ENCODE measurements at places on chromosomes 2 and 18.

DNA sequence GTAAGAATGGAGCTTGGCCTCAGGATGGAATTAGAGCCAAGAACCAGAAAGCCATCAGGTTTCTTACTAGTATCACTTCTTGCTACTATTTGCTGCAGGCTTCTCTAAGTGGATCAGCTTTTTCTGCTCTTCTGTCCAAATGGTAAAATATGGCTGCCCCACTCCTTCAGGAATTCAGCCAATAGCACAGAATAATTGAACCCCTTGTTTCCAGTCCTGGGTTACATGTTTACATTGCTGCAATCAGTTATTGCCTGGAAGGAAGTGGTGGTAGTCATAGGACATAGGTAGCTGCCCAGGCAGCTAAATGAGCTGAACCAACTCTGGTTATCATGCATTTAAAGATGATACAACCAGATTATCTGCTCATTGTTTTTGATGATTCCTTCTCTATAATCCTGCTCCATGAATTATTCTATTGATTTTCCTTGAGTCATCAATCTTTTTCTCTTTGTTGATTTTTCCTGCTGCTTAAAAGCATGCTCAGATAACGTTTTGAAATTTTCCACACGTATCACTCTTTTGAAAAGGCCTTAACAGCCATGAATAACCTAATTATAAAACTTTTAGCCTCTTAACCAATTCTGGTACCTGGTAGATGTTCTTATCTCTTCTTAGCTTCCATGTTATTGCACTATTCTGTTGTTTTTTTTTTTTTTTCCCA lies 12.6 kb downstream of the AGPS start:
- DNase-seq, result no peak

DNA sequence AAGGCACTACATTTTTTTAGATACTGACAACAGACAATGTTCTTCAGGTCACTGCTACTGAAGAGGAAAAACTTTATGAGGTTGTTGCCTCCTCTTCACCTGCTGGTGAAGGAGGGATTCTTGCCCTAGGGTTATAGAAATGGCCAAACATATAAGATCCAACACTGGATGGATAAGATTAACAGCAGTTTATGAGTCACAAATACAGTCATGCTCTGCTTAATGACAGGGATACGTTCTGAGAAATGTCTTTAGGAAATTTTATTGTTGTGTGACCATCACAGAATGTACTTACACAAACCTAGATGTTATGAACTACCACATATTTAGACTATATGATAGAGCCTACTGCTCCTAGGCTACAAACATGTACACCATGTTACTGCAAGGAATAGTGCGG lies 57.4 kb upstream of the AMMECR1L start:
- DNase-seq, result no peak

GRCh38 chr2:238506371-238507068 lies 79.8 kb downstream of the ASB1 start:
- no peak for DNase-seq

DNA sequence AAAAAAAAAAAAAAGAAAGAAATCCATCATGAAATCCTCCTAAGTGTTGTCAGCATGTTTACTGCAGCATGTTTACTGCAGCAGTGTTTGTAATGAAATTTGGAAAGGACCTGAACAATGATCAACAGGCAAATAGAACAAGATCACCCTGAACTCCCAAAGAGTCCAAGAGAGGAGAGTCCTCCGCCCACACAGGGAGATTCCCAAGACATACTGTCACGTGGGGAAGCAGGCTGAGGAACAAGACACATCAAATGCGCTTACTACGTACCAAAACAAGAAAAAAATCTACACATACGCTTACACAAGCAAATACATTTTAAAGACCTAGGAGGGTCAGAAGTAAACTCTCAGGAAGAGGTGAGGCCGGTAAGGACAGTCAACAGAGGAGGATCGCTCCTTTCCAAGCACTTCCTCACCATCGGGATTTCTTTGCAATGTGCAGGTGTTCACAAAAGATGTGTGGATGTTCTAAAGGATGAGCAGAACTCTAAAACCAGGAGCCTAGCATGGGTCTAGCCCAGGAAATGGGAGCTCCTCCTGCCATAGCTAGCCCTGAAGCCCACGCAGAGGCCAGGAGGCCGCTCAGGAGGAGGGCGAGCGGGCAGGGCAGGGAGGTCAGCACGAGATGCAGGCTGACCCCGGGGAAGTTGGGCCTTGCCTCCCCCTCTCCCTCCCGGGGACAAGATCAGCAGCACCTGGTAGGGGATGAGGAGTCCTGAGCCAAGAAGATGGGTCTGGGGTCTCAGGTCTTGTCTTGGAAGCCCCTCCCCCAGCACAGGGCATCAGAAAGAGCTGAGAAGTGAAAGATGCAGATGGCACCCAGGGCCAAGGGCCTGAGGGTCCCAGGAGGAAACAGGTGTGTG lies 66.4 kb downstream of the ZNF516 start:
- DNase-seq, result no peak

DNA sequence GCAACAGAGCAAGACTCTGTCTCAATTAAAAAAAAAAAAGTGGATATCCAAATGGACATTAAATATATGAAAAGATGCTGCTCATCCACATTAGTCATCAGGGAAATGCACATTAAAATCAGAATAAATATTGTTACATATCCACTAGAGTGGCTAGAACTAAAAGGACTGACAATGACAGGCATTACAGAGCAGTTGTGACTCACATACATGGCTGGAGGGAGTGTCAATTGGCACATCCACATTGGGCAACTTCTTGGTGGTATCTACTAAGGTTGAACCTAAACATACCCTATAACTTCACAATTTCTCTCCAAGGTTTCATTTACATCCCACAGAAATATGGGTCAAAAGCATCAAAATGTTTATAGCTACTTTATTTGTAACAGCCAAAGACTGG lies 14.0 kb upstream of the DNER start:
- DNase-seq, result no peak

DNA sequence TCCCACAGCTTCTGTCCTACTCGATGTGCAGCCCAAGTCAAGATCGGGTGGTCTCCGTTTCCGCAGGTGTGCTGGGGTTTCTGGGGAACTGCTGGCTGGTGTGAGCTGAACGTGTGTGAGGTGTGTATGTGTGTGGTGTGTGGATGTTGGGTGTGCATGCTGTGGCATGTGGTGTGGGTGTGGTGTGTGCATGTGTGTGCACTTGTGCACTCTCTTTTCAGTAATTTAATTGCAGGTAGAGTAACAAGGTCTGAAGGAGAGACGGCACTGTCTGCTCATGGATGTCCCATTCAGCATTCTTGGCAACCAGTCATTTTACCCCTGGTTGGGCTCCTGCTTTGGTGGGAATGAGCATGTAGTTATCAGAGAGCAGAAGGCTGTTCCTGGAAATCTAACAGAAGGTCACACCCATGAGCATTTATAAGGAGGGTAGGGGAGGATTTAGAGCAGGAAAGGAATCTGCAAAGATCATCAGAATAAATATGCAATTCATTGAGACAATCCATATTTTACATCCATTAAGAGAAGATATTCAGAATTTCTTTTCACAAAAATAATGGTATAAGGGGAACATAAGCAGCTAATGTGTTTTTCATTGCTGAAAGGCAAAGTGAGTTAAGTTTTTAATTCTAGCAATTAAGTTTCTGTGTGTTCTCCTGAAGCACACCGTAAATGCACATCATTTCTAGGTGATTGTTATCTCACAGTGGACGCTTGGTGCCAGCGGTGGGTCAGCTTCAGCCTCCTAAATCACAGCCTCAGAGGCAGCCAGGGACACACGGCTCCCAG lies 60.7 kb downstream of the ADI1 start:
- no peak for DNase-seq

DNA sequence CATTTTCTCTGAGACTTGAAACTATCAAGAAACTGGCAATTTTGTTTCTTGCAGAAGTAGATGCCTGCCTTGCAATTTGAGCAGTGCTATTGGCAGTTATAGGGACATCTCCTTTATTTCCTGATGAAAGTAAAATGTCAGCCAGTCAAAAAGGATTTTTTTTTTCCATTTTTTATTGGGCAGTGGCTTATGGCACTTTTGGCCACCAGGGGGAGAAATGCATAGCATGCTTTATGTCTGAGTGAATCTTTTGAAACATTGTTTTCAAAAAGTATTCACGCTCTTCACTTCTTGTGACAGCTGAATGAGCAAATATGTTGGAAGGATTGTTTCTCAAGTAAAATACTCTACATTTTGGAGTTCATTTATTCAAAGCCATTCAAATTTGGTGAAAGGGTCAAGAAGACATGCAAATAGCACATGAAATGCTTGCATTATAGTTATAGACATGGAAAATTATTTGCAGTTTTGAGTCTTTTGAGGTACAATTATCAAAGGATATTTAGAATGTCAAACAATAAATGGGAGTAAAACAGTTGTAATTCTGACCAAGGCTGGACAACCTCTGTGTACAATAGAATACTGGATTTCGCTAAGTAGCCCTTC lies 491.0 kb downstream of the CDH2 start:
- DNase-seq, result no peak

DNA sequence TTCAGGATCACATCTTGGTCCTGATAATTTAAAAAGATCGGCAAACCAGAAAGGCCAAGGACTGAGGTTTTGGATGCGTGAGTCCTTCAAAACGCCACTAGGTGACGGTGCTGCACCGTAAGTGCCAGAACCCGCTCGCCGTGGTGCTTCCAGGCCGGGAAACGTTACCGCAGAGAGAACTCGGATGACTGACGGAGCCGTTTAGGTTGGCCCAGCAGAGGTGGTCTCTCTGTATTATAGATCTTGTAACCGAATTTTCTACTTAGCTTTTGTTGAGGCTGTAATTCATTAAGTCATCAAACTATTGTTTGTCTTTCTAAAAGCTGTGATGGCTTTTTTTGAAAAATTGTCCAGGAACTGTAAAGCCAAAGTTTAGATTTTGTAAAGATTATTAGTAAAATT lies 39.8 kb upstream of the ADCYAP1 start:
- DNase-seq, result peak; percentile 34

GRCh38 chr2:133768256-133768655 lies 200.0 kb upstream of the NCKAP5 start:
- DNase-seq, result no peak

GRCh38 chr2:46806526-46806925 lies 109.1 kb downstream of the MCFD2 start:
- no peak for DNase-seq

DNA sequence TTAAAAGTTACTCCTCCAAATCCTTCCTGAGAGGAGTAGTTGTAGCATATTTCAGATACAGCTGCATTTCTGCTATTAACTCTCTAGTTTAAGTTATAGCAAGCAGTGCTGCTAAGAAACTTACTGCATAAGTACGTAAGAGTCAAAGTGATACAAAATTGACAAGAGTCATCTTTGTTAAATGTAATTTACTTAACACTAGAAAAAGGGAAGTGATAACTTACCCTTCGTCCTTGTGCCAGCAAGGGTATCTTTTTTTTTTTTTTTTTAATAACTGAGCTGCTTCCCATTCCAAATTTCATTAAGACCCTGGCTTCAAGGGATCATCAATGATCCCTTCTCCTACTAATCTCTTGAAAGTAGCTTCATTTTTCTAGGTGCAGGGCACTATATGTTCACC lies 493.0 kb downstream of the PLCL1 start:
- no peak for DNase-seq

DNA sequence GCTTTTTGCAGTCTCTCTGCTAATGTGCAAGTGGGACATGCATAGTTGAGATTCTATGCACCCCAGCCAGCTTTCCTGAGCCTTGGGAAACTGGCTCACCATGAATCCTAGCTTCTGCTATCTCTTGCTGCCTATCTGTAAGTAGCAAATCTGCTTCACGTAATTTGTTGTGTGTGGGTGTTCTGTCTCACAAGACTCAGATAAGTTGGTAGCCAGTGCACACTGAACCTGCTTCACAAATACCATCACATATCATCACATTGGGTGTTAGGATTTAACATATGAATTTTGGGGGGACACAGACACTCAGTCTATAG lies 13.9 kb upstream of the VRK2 start:
- no peak for DNase-seq

Measured in stimulated activated CD8-positive, alpha-beta memory T cell treated with anti-CD3 and anti-CD28 coated beads, Interleukin-15, amount 100 ng/mL, for 48 hours (primary cell).